IPS-NIHi11 (cell line): ENCODE measurements at places on chromosomes 5 and 9.

DNA sequence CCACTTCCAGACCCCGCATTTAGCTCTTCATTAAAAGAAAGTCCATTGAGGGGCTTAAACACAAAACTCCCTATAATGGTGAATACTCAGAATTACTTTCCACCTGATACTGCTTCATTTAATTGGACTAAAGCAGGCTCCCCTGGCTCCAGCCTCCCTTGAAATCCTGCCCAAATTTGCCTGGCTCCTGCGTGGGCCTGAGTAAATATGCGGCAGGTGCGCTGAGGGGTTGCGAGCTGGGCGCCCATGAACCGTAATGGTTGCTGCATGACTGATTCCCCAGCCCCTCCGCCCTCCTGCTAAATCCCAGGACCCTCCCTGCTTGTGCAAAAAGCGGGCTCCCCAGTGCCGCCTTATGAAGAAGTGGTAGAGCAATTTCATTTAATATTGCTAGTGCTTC lies 639.7 kb downstream of the BNC2 start:
- no peak for DNase-seq

DNA sequence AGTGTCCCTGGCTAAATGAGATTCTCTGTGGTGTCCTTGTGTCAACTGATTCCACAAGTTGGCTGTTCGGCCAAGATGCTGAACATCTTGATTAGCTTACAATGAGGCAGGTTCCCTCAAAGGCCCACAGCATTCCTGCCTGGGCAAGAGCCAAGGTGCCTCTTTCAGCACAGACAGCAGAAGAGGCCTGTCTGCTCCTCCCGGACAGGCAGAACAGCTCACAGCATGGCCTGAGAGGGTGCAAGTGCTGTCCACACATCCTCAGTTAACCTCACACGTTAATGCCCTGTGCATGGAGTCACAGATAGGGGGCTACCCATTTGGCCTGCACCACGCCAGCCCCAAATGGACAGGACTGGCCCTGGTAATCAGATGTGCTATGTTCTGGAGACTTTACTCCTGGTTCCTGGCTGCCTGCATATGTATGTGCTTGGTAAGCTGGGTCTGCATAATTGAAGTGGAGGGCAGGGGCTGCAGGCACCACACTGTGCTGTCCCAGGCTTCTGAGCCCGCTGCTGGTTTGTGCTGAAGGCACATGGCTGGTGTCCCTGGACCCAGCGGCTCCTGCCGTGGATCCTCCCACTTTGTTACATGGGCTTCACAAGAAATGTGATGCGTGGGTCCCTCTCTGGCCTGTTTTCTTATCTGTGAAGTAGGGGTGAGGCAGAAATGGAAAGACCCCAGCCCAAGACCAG lies 8.9 kb downstream of the CSF2 start:
- no peak for DNase-seq

GRCh38 chr5:94891972-94892371 lies 273.5 kb downstream of the SLF1 start:
- DNase-seq, result no peak

DNA sequence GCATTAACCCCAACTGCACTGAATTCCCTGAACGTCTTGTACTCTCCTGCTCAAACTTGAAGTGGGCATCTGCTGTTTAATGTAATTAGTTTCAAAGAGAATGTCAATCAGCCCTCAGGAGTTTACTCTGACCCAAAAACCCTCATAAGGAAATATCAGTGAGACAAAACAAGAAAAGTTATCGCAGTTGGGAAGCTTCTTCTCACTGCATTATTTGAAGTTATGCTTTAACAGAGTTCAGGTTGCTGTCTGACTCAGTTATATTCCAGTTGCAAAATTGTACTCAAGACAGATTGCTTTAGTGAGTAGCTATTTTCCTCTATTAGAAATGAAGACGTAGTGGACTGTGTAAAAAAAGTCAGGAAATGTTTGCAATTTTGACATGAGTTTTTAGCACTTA lies 52.1 kb downstream of the PPIC start:
- DNase-seq, result no peak

DNA sequence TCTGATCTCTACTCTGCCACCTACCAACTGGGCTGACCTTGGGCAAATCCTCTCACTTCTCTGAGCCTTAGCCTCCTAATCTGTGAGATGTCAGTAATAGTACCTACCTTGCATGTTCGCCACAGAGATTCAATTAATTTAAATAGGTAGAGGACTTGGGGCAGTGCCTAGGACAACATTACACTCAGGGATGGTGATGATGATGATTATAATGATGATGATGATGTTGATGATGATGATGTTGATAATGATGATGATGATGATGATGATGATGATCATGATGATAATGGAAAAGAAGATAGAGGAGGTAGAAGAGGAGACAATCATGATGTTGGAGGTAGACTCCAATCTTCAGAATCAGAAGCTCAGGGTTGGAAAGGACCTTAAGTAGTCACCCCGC lies 40.7 kb upstream of the SMIM23 start:
- no peak for DNase-seq
